ENCODE measurements at places on chromosomes 4 and X.

DNA sequence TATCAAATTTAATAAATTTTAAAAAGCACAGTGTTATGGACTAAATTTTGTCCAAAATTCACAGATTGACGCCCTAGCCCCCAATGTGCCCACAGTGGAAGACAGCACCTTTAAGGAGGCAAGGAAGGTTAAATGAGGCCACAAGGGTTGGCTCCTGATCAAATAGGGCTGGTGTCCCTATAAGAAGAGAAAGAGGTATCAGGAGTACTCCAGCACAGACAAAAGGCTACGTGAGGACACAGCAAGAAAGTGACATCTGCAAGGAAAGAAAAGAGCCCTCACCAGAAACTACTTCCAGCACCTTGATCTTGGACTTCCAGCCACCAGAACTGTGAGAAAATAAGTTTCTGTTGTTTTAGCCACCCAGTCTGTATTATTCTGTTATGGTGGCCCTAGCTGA is 48.8 kb downstream of the FAM13A start:
- no peak for DNase-seq

DNA sequence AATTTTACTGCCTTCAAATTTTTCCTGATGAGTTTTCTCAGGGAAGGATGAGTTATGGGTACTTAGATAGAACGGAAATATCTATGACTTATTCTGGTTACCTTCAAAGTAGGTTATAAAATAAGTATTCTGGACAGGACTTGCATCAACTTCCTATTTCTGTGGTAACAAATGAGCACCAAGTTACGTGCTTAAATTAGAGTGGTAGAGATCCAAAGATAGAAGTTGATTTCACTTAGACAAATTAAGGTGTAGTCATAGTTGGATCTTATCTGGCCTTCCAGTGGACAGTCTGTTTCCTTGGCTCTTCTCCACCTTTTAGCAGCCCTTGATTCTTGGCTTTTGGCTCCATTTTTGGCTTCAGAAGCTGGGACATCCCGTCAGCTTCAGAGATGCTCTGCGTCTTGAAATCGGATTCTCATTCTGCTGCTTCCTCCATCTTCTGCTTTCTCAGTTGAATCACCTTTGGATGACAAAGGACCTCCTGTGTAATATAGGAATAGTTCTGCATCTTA is 109.9 kb downstream of the ZNF518B start:
- DNase-seq = no peak

GRCh38 chrX:131763674-131764073 is 219.8 kb downstream of the OR13H1 start:
- DNase-seq = no peak

- no peak for DNase-seq
Observed at GRCh38 chr4:40682290-40683101, 52.8 kb upstream of the RBM47 start.

- peak; percentile 1 for DNase-seq
Observed at GRCh38 chr4:165151734-165152133, 39.1 kb upstream of the TMEM192 start.

- DNase-seq = no peak
Observed at GRCh38 chr4:18314731-18315130, 293.2 kb upstream of the LCORL start.

DNA sequence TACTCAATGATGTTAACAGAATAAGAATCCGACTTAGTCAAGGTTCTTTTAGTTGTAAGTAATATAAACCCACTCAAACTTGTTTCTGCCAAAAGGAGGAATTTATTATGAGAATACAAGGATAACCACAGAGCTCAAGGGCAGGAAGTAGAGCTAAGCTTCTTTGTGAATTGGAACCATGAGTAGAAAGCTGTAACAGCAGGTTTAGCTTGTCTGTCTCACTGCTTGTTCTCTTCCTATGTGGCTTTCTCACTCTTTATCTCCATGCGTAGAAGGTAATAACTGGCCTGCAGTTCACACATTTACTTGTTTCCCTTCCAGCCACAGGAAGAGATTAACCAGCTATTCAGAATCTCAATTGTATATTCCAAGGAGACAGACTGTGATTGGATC is 378.3 kb downstream of the PPP1R2C start:
- no peak for DNase-seq

- DNase-seq = no peak
Observed at GRCh38 chrX:56308726-56309125, 76.6 kb downstream of the KLF8 start.

DNA sequence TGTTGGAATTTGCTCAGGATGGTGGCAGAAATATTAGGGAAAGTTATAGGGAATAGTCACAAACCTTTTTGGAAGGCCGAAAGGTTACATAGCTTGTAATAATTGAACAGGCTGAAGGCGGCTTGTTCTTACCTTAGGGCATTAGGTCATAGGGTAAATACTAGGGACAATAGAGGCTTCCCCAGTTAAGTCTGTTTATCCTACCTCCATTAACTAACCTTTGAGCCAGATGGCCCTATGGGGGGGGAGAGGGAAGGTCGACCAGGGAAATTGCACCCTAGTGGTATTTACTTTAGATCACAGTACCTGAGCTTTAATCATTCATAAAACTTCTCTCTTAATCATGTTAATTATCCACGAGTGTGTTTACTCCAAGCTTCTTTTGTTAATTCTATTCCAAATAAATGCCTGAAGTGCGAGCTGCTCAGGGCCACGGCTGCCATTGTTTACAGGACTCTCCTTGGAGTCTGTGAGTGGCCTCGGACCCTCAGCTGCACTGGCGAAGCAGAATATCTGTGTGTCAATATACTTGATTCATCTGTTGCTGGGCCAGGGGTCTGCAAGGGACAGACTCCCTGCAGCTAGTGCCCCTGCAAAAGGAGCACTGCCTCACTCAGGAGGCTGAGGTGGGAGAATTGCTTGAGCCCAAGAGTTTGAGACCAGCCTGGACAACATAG is 22.9 kb downstream of the PAGE2 start:
- DNase-seq = no peak

GRCh38 chrX:153378607-153379006 is 22.5 kb downstream of the PNMA6E start:
- DNase-seq = no peak

- DNase-seq = peak; percentile 5
Observed at GRCh38 chr4:100428051-100428450, 89.8 kb downstream of the EMCN start.

DNA sequence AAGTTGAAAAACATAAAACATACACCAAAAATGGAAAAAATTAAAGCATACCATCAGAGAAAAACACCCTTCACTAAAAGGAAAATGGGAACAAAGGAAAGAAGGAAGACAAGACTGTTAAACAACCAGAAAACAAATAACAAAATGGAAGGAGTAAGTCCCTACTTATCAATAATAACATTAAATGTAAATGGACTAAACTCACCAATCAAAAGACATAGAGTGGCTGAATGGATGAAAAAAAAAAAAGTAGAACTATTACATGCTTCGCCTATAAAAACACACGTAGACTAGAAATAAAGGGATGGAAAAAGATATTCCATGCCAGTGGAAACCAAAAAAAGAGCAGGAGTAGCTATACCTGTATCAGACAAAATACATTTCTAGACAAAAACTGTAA is 19.4 kb upstream of the TMSB15A start:
- DNase-seq = no peak

- no peak for DNase-seq
Observed at GRCh38 chrX:27987862-27988646, 6.8 kb upstream of the DCAF8L1 start.

GRCh38 chrX:8520791-8521190 is 56.2 kb downstream of the VCX3B start:
- DNase-seq = no peak

GRCh38 chrX:69489625-69490024 is 14.5 kb upstream of the NALF2 start:
- DNase-seq = no peak

DNA sequence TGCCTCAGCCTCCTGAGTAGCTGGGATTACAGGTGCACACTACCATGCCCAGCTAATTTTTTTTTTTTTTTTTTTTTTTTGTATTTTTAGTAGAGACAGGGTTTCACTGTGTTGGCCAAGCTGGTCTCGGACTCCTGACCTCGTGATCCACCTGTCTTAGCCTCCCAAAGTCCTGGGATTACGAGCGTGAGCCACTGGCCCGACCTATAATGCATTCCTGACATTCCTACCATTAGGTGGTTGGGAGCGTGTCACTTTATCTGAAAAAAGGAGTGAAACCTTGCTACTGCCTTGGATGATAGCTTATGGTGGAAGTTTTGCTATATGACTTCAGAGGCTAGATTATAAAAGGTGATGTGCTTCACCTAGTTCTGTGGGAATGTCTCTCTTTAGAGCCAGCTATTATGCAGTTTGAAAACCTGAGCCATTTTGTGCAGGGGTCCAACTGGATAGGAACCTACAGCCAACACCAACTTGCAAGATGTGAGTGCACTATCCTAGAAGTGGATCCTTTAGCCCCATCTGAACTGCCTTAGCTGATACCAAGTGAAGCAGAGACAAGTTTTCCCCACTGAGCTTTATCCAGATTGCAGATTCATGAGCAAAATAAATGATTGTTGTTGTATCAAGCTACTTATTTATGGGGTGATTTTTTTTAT is 29.8 kb upstream of the EMCN start:
- no peak for DNase-seq

DNA sequence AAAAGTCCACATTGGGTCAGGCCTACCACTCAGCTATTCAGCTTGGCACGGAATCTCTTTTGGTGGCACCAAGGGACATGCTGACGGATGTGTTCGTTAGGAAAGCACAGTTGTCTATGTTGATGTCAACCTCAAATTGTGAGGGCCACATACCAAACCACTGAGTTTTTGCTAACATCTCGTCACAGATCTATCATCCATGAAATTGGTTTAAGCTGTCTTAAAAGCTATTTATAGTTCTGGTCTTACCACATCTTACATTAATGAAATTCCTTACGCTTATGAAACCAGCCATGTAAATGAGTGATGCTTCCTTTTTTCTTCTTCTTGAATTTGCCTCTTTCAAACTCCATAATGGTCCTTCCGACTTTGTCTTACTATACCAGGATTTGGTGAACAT is 101.5 kb downstream of the MGST2 start:
- peak; percentile 90 for DNase-seq

DNA sequence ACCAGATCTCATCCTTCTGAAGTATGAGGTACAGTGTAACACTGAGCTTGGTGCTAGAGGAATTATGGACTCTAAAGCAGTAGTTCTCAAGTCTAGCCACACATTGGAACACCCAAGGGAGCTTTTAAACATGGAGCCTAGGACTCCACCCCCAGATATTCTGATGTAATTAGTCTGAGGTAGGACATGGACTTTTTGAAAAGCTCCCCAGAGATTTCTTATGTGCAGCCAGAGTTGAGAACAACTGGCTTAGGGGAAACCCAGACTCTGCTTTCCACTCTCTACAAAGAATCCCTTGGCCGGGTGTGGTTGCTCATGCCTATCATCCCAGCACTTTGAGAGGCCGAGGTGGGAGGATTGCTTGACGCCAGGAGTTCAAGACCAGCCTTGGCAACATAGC is 11.6 kb upstream of the GDPD2 start:
- DNase-seq = no peak

GRCh38 chrX:138986235-138986634 is 274.7 kb upstream of the FGF13 start:
- peak; percentile 1 for DNase-seq

DNA sequence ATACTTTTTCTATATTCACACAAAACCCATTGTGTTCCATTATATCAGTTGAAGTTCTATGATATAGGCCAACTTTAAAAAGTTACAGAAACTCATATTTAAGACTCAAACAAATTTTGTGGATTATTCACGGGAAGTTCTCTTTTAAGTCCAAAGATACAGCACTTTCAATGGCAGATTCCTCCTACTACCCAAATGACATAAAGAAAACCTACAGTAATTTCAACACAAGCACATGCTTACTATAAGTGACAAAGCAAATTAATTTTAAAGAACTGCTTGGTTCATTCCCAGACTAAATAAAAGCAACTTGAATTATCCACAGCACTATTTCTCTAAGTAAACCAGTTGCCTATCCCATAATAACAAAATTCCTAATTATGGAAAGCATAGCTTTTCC is 4.1 kb downstream of the PPA2 start:
- no peak for DNase-seq

GRCh38 chr4:48483777-48484493 is 792 bp downstream of the SLC10A4 start:
- DNase-seq = no peak

GRCh38 chrX:1086444-1087409 is 125.7 kb downstream of the CRLF2 start:
- DNase-seq = no peak

GRCh38 chrX:79573760-79574159 is 206.6 kb upstream of the ITM2A start:
- no peak for DNase-seq

DNA sequence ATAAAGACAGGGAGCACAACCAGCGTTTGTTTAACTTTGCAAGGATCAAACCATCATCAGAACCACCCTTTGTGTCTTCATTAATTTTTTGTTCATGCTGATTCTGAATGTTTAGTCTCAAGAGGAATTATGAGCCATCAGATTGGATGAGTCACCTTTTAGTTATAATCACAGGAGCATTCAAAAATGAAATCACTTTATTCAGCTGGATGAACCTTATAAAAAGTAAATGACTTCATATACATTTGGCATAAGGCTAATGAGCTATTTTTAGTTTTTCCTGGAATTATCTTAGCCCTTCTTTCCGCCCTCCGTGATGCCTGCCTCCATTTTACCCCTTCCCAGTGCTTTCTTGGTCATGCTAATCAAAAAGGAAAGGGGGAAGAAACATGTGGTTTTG is 103.6 kb downstream of the SORBS2 start:
- DNase-seq = peak; percentile 82

- no peak for DNase-seq
Observed at GRCh38 chr4:76666944-76667532, 230.9 kb downstream of the SOWAHB start.

DNA sequence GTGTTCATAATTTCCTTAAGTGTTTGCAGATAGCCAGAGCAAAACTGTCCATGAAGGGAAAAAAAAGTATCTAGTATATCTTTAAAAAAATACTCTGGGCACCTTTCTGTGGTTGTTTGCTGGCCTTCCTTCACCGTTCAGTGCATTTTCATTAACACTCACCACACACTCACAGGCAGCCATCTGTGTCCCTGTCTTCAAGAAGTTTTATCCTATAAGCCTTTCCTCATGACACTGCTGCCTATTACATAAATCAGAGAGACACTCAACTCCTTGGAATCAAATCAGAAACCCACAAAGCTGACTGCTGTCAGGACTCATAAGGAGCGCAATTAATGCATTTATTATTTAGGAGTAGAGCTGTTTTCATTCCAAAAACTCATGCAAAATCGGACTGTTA is 1720.2 kb downstream of the PCDH7 start:
- no peak for DNase-seq

GRCh38 chr4:104418286-104418685 is 76.4 kb downstream of the CXXC4 start:
- DNase-seq = no peak

- no peak for DNase-seq
Observed at GRCh38 chr4:145436796-145437195, 44.9 kb upstream of the SMAD1 start.

GRCh38 chr4:28675582-28675981 is 1814.9 kb downstream of the STIM2 start:
- no peak for DNase-seq

GRCh38 chrX:85620466-85620865 is 241.0 kb upstream of the POF1B start:
- no peak for DNase-seq

- no peak for DNase-seq
Observed at GRCh38 chr4:67091673-67092072, 453.6 kb downstream of the CENPC start.
